Right atrium auricular region (tissue), 2 donors: ENCODE measurements at places on chromosomes 12 and 14. TPM values are rescaled to one million over a fixed set of nuclear protein-coding genes. Genes with fewer than 3 reads are reported as not detected.

Gene FSCB
- total RNA-seq: not detected

Gene LRP6
- 16.5 TPM for total RNA-seq

Gene RERGL
- not detected for total RNA-seq

Gene SLC41A2
- total RNA-seq: 17.5 TPM

Gene LMO3
- total RNA-seq: 12.4 TPM

Gene OLR1
- total RNA-seq: 2.5 TPM

Gene TNFRSF1A
- 62.9 TPM for total RNA-seq

Gene DIP2B
- 15.2 TPM for total RNA-seq

Gene ZDHHC17
- 17.2 TPM for total RNA-seq

Gene POTEG
- total RNA-seq: not detected

Gene IFNG
- total RNA-seq: not detected

- no peak for DNase-seq
Measured at GRCh38 chr12:95919110-95919509, 23.3 kb downstream of the CCDC38 start.

DNA sequence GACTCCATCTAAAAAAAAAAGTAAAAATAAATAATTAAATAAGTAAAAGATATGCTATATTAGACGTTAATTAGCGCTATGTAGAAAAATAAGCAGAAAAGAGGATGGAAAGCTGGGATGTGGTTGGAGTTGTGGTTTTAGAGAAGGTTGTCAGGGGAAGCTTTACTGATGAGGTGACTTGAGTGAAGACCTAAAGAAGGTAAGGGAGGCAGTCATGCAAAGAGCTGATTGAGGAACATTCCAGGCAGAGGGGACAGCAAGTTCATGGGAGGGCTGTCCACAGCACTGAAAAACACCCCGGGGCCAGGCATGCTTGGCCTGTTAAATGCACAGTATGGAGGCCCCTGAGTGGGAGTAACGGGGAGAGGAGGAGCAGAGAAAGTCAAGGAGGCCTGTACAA, 15.7 kb downstream of the SMAGP start:
- DNase-seq: no peak

DNA sequence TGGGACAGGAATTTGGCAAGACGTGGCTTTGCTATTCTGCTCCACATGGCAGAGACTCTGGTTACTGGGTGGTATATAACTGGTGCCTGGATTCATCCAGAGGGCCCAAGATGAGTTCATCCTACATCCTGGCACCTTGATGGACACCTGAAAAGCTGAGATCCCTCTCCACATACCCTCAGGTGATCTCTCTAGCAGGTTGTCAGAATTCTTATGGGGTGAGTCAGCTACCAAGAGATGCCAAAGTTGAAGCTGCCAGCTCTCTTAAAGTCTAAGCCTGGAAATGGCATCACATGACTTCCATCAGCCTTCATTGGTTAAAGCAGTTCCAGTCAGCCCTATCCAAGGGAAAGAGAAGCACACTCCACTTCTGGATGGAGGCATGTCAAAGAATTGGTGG, 300.7 kb upstream of the SEL1L start:
- no peak for DNase-seq

DNA sequence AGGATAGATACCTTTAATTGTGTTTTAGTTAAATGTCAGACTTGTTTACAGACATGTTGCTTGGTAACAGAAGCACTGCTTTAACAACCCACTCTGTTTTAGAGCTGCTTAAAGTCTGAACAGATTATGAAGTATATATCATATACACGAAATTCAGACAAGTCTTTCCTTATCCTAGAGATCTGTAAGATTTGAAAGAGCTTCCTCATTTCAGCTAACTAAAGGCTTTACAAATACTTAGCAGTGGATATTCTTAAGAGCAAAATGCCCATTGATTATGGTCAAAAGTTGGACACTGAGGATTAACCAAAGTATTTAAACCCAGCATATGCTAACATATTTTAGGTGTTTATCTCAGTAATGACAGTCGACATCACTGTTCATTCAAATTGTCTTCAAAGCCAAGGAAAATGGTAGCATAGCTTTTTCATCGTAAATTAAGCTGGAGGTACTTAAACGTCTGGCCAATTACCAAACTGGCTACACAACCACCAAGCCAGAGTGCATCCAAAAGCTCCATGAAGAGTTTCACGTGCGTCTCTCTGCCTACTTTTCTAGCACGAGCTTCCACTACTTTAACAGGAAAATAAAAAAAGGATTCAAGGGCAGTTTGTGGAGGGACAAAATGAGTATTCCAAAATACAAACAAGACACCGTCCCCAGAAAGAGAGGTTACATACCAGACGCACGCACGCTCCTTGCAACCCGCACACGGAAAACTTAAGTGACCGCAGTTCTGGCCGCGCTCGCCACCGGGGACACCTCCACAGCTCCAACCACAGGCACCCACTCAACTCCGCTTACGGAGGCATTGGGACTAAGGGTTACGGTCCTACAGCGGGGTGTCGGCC, 565 bp downstream of the CEP83 start:
- DNase-seq: no peak

- peak; percentile 42 for DNase-seq
Measured at GRCh38 chr12:84362552-84362897, 550.1 kb downstream of the SLC6A15 start.

DNA sequence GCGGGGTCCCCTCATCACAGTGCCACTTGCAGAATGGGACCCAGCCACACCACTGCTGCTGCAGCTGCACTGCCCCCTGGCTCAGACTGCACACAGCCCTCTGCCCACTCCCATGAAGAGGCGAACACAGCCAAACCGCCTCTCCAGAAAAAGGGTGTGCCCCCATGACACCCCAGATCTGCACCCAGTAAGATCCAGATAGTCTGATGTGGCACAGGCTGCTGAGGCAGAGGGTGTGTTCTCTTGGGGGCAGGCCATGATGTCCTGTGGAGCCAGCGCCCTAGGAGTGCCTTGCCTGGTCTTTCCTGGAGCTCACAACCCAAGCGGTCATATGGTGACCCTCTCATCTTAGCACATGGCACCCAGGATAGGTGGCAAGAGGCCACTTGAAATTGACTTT, 44.4 kb downstream of the SLC8B1 start:
- DNase-seq: no peak

- no peak for DNase-seq
Measured at GRCh38 chr14:81980601-81981306, 447.1 kb upstream of the SEL1L start.

- no peak for DNase-seq
Measured at GRCh38 chr12:108119126-108119973, 9.7 kb upstream of the WSCD2 start.

DNA sequence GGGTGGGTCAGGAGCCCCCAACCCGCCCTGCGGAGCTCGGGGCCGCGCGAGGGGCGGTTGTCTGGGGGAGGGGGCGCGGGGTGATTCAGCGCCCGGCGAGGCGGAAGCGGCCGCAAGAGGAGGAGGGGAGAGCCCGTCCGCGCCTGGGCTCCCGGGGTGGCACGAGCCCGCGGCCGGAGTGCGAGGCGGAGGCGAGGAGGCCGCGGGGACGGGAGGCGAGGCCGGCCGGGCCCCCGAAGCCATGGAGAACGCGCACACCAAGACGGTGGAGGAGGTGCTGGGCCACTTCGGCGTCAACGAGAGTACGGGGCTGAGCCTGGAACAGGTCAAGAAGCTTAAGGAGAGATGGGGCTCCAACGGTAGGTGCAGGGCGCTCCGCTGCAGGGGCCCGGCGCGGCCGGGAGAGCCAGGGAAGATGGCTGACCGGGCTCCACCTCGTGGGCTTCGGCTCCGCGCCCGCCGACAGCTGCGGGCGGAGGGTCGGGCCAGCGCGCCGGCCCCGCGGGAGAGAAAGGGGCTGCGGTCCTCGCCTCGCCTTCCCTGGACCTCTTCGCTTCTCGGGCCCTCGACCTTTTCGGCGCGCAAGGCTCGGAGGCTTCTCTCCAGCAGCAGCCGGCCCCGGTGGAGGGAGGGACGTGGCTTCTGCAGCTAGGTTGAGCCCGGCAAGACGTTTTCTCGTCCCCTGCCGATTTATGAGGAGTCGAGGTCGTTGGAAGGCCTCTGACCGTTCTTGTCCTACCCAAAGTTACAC, 677 bp downstream of the ATP2A2 start:
- peak; percentile 60 for DNase-seq

DNA sequence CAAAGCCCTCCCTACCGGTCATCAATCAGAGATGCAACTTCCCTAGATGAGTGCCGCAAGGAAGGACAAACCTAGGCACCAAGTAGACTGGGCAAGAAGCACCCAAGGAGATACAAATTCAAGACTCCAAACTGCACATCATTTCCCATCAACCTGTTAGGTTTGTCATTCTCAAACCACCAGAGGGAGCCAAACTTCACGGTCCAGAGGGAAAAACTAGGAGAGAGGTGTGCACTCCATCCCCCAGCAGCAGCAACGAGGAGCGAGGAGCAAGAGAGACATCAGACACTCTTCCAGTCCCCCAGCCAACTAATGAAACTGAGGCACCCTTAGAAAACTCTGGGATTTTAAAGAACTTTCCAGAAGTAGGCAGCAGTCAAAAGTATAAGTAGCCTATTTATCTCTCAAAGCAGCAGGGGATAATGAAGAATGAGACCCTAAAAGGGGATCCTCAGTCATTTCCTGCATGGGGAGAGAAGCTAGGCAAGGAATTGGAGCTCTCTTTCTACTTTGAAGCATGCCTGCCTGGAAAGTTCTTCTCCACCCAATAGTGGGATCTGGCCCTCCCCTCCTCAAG, 37.0 kb upstream of the NT5DC3 start:
- DNase-seq: no peak

GRCh38 chr12:52614381-52615207, 3.8 kb downstream of the KRT73 start:
- DNase-seq: peak; percentile 47

DNA sequence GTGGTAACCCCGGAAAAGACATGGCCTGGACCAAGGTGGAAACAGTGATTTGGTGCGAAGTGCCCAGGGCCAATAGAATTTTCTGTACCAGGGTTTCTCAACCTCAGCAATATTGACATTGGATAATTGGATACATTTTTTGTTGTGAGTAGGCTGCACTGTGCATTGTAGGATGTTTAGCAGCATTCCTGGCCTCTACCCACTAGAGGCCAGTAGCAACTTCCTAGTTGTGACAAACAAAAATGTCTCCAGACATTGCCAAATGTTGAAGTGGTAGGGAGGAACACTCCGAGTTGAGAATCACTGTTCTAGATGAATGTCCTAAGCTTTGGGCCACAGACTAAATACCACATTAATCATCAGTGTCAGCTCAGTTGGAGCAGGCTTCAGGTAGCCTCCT, 6.2 kb upstream of the CGRRF1 start:
- DNase-seq: no peak

GRCh38 chr14:24053548-24054323, 1.9 kb downstream of the CARMIL3 start:
- no peak for DNase-seq

GRCh38 chr14:50290306-50290705, 21.7 kb downstream of the L2HGDH start:
- no peak for DNase-seq

DNA sequence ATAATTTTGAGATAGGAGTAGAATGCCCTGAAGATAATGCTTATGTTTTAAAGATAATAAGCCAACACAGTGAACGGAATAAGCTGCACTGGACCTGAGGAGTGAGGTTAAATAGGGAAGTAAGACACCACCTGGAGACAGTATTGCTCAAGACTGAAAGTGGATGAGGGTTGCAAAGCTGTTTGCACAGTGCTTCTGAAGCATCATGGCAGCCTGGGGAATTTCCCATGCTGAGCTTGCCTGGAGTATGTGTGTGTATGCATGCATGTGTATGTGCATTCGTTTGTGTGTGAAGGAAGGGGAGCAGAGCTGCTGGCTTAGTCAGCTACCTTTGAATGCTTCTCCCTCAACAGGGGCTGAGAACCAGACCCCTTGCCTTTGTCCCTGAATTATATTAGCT, 35.8 kb downstream of the BHLHE41 start:
- DNase-seq: no peak

DNA sequence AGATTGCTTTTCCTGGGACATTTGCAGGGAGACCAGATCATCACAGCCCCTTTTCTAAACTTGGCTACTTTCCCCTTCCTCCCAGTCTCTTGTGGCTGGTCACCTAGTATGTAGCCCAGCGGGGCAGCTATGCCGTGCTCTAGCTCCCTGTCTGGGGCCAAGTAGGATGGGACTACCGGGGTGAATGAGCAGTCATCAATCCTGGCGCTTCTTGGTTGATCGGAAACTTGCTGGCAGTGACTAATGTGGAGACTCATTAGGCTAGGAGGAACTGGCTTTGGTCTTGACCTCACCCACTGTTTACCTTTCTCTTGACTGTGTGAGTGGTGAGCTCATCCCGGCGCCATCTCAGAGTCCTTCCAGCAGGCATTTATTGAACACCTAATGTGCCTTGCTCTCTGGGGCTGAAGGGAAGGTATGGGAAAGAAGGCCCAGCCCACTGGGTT, 15.9 kb downstream of the PLEKHG3 start:
- DNase-seq: no peak

GRCh38 chr12:26979733-26980132, 34.5 kb downstream of the TM7SF3 start:
- no peak for DNase-seq

GRCh38 chr12:10406725-10407124, 2.8 kb downstream of the KLRC4 start:
- DNase-seq: no peak

DNA sequence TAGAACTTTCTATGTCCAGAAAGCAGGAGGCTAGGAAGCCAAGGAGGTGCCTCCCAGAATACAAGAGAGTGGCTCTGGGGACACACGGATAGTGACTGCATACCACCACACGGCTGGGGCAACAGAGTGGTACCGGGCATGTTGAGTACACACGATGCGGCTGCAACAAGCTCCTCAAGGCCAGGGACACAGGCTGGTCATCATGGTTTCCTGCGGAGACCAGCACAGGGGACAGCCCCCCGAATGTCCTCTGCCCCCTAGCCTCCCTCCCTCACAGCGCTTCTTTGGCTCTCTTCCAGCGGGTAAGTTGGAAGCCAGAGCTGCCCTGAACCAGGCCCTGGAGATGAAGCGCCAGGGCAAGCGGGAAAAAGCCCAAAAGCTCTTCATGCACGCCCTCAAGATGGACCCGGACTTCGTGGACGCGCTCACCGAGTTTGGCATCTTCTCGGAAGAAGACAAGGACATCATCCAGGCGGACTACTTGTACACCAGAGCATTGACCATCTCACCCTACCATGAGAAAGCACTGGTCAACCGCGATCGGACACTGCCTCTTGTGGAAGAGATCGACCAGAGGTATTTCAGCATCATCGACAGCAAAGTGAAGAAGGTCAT, 3.1 kb downstream of the FICD start:
- no peak for DNase-seq

DNA sequence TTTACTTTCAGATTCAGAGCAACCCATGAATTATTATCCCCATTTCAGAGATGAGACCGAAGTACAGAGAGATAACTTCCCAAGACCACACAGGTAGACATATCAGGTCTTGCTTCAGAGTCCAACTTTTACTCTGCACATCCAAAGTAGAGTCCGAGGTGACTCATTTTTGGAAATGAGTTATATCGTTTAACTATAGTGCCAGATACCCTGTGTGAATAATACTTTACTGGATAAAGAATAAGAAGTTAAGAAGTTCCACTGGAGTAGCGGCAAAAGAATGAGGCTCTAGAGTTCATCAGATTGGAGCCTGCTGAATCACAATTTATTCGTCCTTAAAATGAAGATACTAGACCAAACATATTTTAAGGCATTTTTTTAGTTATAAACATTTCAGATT, 124.7 kb downstream of the EPS8 start:
- DNase-seq: no peak

- no peak for DNase-seq
Measured at GRCh38 chr12:69901221-69901905, 76.3 kb downstream of the MYRFL start.

- no peak for DNase-seq
Measured at GRCh38 chr14:72810201-72810600, 83.7 kb downstream of the DPF3 start.
